Psoas muscle (tissue), 8 donors: ENCODE measurements at places on chromosomes 6 and 20. TPM values are rescaled to one million over a fixed set of nuclear protein-coding genes. Genes with fewer than 3 reads are reported as not detected.

GRCh38 chr20:52268184-52268749 is 76.7 kb upstream of the ZFP64 start:
- no peak for DNase-seq

GRCh38 chr20:21103582-21104465 is 2.3 kb downstream of the LINC00237 start:
- no peak for DNase-seq

GRCh38 chr6:36825994-36826393 is 13.2 kb downstream of the CPNE5 start:
- DNase-seq, result no peak

The PTGIS gene
- 4.1 TPM for polyA plus RNA-seq
